ENCODE measurements at places on chromosomes 1 and 21. TPM values are rescaled to one million over a fixed set of nuclear protein-coding genes. Genes with fewer than 3 reads are reported as not detected.

DNA sequence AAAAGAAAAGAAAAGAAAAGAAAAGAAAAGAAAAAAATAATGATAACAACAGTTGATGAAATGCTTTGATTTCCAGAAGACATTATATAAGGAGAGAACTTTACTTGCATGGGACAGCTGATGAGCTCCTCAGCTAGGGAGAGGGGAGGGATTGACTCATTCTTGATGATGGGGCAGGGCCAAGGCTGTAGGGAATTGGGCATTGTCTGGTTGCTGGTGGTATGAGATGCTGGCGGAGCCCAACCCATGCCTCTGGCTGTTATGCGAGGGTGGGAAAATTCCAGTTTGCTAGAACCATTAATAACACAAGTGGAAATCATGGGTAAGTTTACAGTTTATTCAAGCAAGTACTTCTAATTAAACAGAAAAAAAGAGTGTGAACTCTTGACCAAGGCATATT, 36.0 kb upstream of the KIF26B start:
- no peak for DNase-seq

DNA sequence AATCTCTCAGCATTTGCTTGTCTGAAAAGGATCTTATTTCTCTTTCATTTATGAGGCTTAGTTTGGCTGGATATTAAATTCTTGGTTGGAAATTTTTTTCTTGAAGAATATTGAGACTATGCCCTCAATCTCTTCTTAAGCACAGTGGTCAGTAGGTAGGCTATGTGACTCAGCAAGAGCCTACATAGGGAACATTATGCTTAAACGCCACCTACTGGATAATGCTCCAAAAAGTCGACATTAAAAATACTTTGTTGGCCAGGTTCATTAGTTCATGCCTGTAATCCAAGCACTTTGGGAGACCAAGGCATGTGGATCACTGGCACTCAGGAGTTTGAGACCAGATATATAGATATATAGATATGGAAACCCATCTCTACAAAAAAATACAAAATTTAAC, 678.0 kb upstream of the USP24 start:
- no peak for DNase-seq

DNA sequence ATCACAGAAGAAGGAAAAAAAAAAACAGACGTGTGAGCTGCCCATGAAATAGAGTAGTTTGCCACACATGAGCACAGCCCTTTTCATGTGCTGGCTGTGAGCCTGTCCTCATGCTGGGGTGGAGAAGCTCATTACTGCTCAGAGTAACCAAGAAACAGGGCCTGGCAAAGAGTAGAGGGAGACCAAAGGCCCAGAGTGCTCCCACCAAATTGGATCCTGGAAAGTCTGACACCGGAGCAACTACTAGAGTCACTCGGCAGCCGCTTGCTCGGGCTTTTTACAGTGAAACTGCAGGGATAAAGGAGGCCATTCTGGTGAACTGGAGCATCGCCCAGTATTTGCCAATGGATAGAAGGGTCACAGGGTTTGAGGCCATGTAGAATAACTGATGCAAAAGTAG, 64.4 kb upstream of the BARHL2 start:
- no peak for DNase-seq

- DNase-seq, result no peak
These were observed 50.4 kb downstream of the KCNT2 start for GRCh38 chr1:196557797-196558196.

DNA sequence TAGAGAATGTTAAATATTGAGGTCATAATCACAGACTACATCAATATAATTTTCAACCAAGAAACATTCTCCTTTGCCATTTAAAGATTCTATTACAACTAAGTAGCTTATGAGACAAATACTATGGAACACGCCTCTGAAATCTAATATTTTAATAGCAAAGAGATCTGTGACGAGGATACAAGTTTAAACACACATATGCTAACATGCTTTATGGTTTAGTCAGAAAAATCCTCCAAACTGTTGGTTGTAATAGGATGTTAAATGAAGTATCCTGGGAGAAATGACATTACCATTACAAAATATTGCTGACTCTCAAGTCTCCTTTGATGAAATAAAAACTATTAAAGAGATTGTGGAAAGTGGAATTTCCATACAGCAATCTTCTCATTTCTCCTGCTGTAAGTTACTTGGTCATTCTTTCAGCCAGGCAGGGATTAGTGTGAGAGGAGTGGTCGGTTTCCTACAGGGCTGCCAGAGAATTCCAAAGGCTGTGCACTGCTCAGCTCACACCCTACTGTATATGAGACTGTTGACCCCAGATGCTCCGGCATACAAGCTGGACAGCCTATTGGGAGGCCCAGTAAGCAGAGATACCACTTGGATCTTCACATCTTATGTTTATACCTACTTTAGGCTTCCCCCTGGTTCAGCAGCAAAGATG, 26.6 kb downstream of the SCYL3 start:
- no peak for DNase-seq

DNA sequence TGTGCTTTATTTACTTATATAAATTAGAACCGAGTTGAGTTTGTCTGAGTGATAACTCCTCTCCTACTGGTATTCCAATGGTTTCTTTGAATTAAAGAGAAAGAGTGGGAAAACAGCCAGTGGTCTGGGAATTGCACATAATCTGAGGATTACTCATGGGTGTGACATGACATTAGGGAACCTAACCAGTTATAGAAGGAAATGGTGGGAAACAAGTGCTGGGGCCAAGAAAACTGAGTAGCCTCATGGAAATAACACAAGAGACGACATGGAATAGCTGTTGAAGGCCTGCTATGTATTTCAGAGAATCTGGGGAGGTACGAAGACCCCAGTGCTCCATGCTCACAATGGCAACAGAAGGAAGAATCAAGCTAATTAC, 41.8 kb upstream of the LRRC52 start:
- DNase-seq, result no peak

- DNase-seq, result no peak
These were observed 135.1 kb upstream of the F3 start for GRCh38 chr1:94676686-94677085.

GRCh38 chr1:159040206-159040605, 30.5 kb downstream of the IFI16 start:
- no peak for DNase-seq

- no peak for DNase-seq
These were observed 6.3 kb downstream of the FHL3 start for GRCh38 chr1:37998913-37999429.

DNA sequence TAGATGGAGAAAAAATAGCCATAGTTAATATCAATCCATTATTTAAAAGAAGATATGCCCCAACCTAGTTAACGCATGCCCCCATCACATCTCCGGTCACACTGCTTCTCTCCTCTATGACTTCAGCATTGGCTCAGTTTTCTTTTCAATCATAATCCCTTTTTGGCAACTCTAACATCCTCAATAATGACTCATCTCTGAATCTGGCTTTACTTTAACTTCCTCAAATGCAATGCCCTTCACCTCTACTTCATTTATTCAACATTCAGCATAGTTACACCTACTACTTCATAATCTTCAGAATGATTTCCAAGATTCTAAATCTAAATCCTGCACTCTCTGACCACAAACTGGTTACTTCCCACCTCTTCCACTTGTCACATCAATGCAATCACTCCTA, 417.3 kb downstream of the USH2A start:
- DNase-seq, result no peak

- DNase-seq, result no peak
These were observed 1.2 kb upstream of the MAP3K21 start for GRCh38 chr1:233326319-233326718.

- DNase-seq, result no peak
These were observed 13.8 kb downstream of the SLC35E2B start for GRCh38 chr1:1678581-1679380.

- no peak for DNase-seq
These were observed 52.5 kb upstream of the BOLA1 start for GRCh38 chr1:149846593-149847466.

- no peak for DNase-seq
These were observed 247.0 kb downstream of the RERE start for GRCh38 chr1:8570465-8570864.

GRCh38 chr1:174666248-174666647, 218.5 kb downstream of the GPR52 start:
- DNase-seq, result no peak

DNA sequence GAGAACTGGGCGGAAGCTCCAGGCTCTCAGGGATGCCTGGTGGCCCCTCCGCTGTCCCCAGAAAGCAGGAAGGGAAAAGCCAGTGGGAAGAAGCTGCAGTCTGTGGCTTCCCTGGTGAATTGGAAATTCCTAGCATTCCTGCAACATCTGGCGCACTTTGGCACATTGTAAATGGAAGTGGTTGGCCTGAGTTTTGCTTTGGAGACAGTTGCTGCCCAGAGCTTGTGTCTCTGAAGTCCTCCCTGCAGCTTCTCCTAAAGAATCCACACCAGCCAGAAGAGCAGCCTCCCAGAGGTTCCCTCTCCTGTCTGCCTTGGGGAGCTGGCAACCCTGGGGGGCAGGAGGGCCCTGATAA, 48.2 kb downstream of the ARHGEF10L start:
- no peak for DNase-seq

GRCh38 chr1:39154553-39155421, 49.7 kb upstream of the MACF1 start:
- no peak for DNase-seq

DNA sequence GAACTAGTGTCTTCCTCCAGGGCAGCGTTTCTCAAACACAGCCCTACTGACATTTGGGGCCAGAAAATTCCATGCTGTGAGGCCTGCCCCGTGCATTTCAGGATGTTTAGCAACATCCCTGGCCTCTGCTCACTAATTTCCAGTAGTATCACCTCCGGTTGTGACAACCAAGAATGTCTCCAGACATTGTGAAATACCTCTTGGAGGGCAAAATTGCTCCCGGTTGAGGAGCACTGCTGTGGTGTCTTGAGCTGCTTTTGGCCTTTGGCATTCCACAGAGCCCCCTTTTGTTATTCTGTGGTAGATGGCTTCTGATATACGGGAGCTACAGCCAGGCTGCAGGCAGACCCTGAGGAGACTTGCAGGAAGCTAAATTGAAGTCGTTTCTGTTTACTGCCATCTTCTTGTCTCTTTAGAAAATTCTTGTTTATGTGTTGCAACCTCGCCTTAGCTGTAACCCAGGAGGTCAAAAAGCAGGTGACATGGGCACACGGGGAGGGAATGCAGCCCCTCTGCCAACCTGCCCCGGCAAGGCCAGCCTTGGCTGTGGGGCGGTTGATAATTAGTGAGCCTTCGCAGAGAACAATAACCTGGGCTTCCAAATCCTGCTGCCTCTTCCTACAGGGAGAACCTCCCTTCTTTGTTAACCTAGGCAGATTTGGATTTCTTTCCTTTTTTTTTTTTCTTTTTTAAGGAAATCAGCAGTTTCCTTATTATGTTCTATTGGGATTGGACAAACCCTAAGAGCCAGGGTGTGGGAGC, 74.7 kb upstream of the AKT3 start:
- no peak for DNase-seq

GRCh38 chr1:111372336-111372965, 55.1 kb downstream of the OVGP1 start:
- no peak for DNase-seq

- DNase-seq, result no peak
These were observed 7.7 kb downstream of the TLR5 start for GRCh38 chr1:223135176-223135942.

GRCh38 chr1:165900576-165901380, 73.4 kb downstream of the UCK2 start:
- DNase-seq, result no peak

GRCh38 chr1:55131801-55132200, 83.4 kb downstream of the USP24 start:
- no peak for DNase-seq

- no peak for DNase-seq
These were observed 2.7 kb downstream of the HNRNPU start for GRCh38 chr1:244861683-244862082.

DNA sequence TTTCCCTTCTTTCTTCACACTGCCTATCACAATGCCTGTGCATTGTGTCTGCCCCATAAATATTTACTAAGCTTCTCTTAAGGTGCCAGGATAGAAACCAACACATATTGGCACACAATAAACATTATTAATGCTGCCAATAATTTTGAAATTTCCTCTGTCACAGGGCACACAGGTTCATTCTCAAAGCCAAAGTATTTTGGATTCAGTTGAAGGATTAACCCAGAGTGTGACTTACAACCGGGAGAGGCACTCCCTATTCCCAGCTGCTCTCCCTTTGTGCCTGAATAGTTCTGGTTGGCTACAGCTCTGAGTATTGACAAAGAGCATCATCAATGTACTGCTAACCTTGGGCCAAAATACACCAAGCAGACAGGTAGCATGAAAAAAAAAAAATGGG, 46.6 kb upstream of the ATP1A1 start:
- no peak for DNase-seq

GRCh38 chr1:157270705-157271274, 132.6 kb upstream of the ETV3 start:
- DNase-seq, result no peak

DNA sequence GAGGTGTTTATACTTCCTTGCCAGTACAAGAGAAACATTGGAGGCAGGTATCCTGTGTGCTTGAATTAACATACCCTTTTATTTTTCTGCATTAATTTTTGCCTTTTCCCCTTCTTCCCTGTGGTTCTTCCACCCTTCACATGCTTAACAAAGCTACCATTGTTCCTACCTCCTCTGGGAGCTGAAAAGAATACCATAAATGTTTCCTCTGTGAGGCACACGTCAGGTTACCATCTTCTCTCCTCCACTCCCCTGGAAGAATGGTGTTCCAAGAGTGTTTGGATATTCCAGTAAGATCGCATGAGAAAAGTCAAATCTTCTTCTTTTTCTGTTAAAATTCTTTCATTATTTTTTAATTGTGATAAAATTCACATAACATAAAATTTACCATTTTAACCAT, 74.6 kb upstream of the MARK1 start:
- DNase-seq, result no peak

DNA sequence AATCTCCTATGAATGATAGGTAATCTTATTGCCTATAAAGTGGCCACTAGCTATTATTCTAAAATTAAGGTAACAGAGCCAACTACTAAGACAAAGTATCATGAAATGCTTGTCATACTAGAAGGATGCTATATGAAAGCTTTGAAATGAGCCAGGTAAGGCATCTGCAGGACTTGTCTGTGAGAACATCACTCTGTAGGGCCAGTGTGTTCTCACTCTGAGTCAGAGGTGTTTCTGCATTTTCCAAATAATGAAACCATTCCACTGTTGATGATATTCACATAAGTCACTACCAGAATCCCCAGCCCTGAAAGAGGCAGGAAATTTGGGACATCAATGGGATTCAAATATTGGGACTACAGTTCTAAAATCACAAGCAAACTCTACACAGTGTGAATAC, 25.8 kb upstream of the GBP5 start:
- DNase-seq, result no peak

GRCh38 chr1:202315576-202316168, 26.1 kb downstream of the UBE2T start:
- DNase-seq, result peak; percentile 33

GRCh38 chr1:15740924-15741850, 1.1 kb upstream of the TMEM82 start:
- DNase-seq, result no peak

- DNase-seq, result no peak
These were observed 28.8 kb upstream of the CSF1 start for GRCh38 chr1:109881906-109882287.

Gene CDC73
- 42.1 TPM for polyA plus RNA-seq

Gene MAP10
- polyA plus RNA-seq, result 0.50 TPM

Gene MX2
- polyA plus RNA-seq, result 6.8 TPM

Gene UBXN10
- polyA plus RNA-seq, result 0.06 TPM

Gene PGLYRP3
- polyA plus RNA-seq, result 1.9 TPM

Gene TAGLN2
- polyA plus RNA-seq, result 678 TPM

Gene GABPB2
- polyA plus RNA-seq, result 11.5 TPM

Gene NMNAT2
- 0.80 TPM for polyA plus RNA-seq

Gene PROK1
- not detected for polyA plus RNA-seq

Gene LRRC7
- 0.35 TPM for polyA plus RNA-seq

Gene TNFRSF9
- 0.03 TPM for polyA plus RNA-seq

Gene LRRC53
- not detected for polyA plus RNA-seq

Gene KCNK1
- 14.0 TPM for polyA plus RNA-seq

Gene DSCAM
- polyA plus RNA-seq, result 1.5 TPM

Gene OSCP1
- polyA plus RNA-seq, result 7.1 TPM

All from keratinocyte (primary cell).